Activated naive CD4-positive, alpha-beta T cell treated with anti-CD3 and anti-CD28 coated beads, Interleukin-2, amount 10 ng/mL, durations not matched to agents 7 days and 5 days (primary cell): ENCODE measurements at places on chromosomes 4 and X.

- DNase-seq = no peak
Measured at GRCh38 chrX:107454302-107454701, 4.8 kb downstream of the FRMPD3 start.

DNA sequence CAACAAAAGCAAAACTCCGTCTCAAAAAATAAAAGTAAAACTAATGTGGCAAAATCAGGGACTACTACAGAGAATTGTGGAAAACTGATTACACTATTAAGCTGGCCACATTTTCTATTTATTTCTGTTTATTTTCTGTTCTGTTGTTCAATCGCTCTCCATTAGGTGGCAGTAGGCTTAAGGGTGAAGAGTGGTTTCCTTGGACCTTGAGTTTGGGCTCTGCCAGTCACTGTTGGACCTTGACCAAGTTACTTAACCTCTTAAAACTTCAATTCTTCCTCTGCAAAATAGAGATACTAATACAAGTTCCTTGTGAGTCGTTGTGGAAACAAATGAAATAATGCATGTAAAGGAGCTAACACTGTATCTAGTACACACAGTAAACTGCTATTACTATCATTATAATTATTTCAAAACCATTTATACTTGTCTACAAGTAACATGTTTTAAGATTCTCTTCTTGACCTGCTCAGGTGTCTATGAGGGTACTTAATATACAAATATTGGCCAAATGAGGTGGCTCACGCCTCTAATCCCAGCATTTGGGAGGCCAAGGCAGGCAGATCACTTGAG, 15.2 kb downstream of the HSD17B11 start:
- no peak for DNase-seq

GRCh38 chr4:135694066-135694465, 1492.5 kb upstream of the PABPC4L start:
- no peak for DNase-seq

DNA sequence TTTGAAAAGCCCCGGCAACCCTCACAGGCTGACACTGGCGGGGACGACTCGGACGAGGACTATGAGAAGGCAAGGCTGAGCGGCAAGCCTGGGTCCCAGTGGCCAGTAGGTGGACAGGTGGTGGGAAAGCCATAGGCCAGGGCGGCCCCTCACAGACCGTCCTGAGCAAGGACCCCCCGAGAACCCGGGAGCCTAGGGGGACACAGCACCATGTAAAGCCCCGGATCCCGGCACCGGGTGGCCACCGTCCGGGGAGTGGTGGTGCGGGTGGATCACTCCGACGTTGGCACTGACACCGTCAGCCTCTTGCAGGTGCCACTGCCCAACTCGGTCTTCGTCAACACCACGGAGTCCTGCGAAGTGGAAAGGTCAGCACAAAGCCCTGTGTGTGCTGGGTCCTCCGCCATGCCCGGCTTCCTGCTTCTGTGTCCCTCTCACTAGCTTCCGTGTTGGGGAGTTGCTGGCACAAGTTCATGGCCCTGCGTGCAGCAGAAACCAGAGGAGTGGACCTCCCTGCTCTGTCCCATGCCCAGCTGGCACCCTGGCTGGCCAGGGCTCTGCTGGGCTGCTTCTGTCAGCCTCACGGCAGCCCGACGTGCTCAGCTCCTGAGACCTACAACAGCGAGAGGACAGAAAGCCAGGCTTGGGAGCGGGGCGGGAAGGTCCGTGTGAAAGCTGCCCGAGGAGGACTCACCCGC, 11.9 kb upstream of the ADD1 start:
- peak; percentile 16 for DNase-seq

- no peak for DNase-seq
Measured at GRCh38 chr4:83197555-83198235, 83.2 kb upstream of the PLAC8 start.

- no peak for DNase-seq
Measured at GRCh38 chr4:162506253-162506652, 342.5 kb upstream of the FSTL5 start.

DNA sequence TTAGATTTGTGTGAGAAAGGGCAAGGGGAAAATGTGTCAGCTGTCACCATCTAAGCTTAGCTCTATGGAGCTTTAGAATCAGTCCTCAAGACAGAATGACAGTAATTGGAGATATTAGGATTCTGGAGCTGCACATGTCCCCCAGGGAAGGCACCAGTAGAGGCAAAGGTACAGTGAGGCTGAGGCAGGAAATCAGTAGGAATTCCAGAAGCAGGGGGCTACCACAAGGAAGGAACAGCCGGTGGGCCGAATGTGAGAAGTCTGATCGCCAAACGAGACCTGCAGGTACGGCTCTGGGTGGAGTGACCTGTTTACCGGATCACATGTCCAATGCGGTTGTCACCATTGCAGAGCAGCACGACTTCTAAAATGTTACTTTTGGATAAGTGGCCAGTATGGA, 52.6 kb downstream of the RNF150 start:
- no peak for DNase-seq

GRCh38 chrX:16119353-16120220, 3.8 kb upstream of the GRPR start:
- DNase-seq = no peak

DNA sequence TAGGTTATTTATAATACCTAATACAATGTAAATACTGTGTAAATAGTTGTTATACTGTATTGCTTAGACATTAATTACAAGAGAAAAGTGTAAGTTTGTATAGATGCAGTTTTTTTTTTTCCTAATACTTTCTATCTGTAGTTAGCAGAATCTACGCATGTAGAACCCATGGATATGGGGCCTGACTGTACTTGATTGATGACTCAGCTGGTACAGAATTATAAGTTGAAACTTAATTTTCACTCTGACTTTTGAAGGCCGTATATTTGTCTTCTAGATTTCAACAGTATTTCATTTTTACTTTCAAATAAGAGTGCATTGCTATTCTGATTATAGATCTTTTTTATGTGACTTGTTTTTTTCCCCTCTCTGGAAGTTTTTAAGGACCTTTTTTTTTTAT, 30.8 kb upstream of the NDUFC1 start:
- DNase-seq = no peak

- no peak for DNase-seq
Measured at GRCh38 chrX:84108584-84108983, 79.4 kb downstream of the RPS6KA6 start.

- no peak for DNase-seq
Measured at GRCh38 chrX:115067812-115068211, 50.4 kb upstream of the IL13RA2 start.

- DNase-seq = no peak
Measured at GRCh38 chr4:174496631-174497432, 25.5 kb downstream of the HPGD start.

DNA sequence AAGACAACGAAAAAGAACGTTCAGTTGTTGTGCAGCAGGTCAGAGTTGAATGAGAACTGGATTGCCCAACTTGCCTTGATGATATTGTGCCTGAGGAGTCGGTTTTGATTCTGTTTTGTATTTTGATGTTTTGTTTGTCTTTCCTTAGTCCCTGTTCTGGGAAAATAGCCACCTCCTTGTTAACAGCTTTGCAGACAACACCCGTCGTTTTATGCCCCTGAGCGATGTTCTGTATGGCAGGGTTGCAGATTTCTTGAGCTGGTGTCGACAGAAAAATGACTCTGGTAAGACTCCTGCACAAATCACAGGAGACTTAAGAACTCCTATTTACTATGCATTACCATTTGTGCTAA, 4.5 kb downstream of the BST1 start:
- DNase-seq = no peak
